ENCODE measurements at places on chromosomes 4 and X. TPM values are rescaled to one million over a fixed set of nuclear protein-coding genes. Genes with fewer than 3 reads are reported as not detected.

DNA sequence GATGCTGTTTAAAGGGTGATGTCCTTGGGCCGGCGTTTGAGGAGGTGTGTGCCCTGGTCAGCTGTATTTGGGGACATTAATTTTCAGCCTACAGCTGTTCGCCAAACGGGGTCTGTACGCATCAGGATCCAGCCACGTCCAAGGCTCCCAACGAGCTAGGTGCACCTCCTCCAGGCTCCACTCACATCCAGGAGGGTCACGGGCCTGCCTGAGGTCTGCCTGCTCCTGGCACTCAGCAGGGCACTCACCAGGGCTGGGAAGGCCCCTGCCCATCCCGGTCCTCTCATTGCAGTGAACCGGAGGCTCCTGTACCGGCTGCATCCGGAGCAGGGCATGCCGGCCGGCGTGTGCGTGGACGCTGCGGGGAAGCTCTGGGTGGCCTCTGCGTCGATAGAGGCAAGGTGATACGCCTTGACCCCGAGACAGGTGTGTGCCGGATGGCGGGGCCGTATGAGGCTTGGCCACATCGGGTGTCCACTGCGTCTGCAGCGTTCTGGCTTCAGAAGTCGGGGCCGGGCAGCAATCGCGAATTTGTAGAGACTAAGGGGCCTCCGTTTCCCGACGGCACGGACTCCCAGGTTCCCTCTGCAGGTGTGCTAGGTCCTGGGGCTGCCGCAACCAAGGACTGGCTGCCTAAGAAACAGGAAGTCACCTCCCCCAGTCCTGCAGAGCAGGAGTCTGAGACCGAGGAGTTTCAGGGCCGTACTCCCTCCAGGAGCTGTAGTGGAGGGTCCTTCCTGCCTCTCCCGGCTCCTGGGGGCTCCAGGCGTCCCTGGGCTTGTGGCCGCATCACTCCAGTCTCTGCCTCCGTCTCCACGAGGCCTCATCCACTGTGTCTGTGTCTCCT, 27.5 kb upstream of the PLCXD1 start:
- DNase-seq: no peak

DNA sequence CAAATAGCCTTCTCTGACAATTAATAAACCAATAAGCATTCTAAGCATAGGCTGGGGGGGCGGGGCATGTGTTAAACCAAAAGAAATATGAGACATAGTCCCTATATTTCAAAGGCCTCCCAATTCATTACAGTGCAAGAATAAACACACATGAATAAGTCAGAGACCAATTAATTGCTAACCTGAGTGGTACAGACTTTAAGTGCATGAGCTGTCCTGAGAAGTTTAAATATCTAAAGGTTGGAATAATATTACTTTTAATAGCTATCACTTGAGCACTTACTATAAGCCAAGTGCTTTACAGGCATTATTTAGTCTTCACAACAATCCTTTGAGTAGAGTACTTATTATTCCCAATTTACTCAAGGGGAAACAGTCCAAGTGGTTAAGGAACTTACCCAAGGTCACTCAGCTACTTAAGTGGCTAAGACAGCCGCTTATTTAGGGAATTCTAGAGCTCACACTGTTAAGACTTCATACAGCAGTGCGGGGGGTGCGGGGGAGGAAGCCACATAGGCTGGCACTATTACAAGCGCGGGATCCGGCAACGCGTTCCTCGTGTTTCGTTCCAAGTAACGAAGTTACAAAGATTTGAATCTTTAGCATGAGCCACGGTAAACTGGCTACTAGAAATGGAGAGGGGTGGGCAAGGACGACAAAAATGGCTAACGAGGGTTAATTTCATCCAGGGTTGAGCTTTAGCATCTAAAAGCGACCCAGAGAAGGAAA, 1.4 kb downstream of the THOC2 start:
- DNase-seq: no peak

The PABPC1L2B gene
- not detected for total RNA-seq

The HGFAC gene
- total RNA-seq: 0.59 TPM

The HHIP gene
- 0.08 TPM for total RNA-seq

GRCh38 chr4:159009521-159009920, 93.4 kb upstream of the RAPGEF2 start:
- DNase-seq: no peak

DNA sequence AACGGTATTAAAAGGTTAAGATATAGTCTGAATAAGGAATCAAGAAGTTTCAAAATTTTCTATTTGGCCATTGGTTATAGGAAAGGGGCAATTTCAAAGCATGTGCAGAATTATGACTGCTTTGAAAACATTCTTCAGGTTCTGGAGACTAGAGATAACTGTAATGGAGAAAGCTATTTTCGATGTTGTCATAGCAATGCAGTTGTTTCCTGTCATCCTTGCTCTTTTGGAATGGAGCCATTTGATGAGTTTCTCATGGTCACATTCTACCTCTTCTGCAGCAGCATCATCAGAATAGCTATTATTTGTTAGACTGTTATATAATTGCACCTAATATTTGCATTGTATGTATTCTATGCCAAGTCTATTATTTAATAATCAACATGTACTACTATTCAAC, 368.2 kb upstream of the NR3C2 start:
- DNase-seq: no peak

The CHST7 gene
- 6.1 TPM for total RNA-seq

The ARHGAP4 gene
- 225 TPM for total RNA-seq

DNA sequence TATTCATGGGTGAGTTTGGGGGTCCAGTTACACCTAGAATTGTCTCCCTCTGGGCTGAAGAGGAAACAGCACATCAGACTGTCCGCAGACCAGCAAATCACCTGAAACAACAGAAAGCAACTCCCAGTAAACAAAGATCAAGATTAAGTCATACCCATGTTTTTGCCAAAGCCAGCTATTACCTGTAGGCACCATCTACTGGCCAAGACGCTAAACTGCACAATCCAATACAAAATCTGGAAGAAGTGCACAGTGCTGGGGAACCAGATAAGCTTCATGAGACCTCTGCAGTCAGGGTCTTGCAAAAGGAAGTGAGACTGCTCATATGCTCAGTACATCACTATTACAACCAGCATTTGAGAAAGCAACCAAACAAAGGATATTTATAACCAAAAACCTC, 157.5 kb upstream of the ITM2A start:
- no peak for DNase-seq

- DNase-seq: no peak
These were observed 60.1 kb downstream of the LDB2 start for GRCh38 chr4:16838226-16838875.

DNA sequence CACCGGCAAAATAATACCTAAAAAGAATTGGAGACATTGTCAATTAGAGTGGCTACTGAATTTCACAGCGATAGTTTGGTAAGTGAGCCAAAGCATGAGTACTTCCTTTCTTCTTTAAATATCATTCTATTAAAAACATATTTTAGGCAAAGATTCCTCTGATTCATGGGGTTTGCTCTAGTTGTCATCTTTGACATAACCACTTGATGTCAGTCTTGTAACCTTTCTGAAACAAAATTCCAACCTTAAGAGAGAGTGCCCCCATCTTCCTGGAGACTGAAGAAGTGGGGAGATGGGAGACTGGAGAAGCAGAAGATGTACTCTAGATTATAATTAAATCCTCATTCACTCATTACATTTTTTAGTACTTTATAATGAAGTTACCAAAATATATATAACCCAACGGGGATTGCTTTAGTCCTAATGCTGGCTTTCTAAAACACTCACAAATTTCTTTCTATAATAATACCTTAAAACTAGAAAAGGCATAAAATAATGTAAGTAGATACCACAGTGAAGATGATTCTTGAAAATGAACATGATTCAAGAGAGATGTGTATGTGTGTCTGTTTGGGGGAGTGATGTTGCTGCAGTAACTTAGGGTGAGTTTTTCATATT, 96.4 kb downstream of the EMCN start:
- no peak for DNase-seq

DNA sequence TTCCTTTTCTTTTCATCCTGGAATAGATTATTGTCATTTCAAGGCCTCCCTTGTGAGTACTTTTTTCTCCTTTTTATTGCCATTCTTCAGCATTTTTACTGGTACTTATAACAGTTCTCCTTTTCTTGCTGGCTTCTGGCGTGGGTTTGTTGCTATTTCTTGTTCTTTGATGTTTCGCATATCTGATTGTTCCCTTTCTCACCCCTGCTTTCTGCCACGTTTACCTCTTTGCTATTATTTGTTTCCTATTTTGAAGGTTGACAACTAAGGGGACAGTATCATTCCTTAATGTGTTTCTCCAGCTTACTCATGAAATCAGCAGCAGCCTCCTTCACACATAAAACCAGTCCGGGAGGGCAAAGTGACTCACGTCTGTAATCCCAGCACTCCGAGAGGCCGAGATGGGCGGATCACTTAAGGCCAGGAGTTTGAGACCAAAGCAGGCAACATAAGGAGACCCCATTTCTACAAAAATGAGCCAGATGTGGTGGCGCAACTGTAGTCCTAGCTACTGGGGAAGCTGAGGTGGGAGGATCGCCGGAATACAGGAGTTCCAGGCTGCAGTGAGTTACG, 72.6 kb downstream of the DMD start:
- no peak for DNase-seq

DNA sequence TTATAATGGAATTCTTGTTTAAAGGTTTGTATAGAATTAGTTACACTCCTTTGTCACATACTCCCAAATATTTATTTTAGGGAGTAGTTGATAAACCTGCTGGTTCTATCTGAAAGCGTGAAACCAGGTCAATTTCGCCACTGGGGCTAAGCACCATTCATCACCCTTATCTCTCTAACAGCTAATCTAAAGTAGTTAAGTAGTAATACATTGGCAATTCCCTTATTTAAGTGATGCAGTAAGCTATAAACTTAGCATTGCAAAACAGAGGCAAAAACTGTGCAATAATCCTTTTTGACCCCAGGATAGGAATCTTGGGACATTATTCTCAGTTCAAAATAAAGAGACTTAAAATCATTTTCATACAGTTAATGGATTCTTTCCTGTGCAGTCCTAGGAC, 33.7 kb upstream of the PTPN13 start:
- DNase-seq: no peak

DNA sequence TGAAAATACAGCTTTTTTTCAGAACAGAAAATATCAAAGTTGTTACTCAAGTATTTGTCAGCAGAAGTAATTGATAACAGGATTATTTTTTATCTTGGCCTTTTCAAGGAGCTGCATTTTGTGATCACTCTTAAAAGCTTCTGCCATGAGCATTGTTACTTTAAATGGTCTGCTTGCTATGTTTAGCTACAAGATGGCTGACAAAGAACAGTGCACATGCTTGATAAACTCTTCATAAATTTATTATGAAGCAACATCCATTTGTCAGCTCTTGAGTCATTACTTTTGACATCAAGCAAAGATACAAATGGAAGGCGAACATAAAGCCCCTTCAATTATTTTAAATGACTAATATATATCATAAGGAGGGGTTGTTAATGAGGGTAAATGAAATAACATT, 205.4 kb upstream of the RPS6KA3 start:
- no peak for DNase-seq

- no peak for DNase-seq
These were observed 152.1 kb upstream of the VCX start for GRCh38 chrX:7690842-7691241.
